Dorsolateral prefrontal cortex (tissue), 122 donors: ENCODE measurements at places on chromosomes 11 and 22.
A peak's percentile ranks its signal among the peaks of the same experiment; 100 is the strongest.

GRCh38 chr11:8768625-8769333 is 86.2 kb downstream of the RPL27A start:
- DNase-seq = no peak

DNA sequence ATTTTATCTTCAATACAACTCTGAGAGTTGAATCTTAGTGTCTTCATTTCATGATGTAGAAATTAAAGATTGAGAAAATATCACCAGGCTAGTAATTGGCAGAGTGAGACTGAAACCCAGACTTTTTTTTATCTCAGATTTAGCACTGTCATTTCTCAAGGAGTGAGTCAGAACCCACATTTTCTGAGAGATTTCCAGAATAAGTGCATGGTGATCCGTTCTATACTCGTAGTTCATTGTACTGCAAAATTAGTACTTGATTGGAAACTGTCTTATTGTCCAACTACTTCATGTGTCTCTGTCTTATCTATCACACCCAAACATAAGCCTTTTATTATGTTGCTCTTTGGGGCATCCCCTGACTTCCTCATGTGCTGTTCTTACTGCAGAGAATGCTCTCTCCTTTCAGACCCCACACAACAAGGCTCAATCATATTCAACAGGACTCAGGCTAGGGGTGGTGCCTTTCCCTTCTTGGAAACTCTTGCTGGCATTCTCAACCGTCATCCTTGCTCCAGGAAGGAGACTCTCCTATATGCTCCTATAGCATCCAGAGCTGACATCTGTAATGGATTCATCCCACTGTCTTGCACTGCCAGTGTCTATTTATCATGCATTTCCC is 76.7 kb upstream of the BLID start:
- DNase-seq = no peak

- DNase-seq = no peak
Measured at GRCh38 chr11:114265122-114265878, 30.9 kb upstream of the NNMT start.

DNA sequence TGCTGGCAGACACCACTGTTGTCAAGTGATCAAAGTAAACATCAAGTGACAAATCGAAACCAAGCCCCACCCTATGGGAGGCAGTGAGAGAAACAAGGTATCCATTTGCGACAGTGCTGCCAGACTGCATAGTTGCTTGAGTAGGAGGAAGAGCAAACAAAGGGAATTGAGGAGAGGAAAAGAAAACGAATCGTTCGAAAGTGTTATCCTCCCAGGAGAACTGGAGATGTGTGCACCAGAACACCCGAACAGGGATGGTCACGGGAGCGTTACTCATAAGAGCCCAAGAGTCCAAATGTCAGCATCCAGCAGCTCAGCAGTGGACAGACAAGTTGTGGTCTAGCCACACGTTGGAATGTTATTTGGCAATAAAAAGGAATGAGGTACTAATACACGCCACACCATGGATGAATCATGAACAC is 58.4 kb upstream of the NUP50 start:
- DNase-seq = no peak

- DNase-seq = peak; percentile 12
Measured at GRCh38 chr22:22944268-22944985, 56.8 kb downstream of the IGLL5 start.

- DNase-seq = no peak
Measured at GRCh38 chr11:121714351-121714750, 261.6 kb upstream of the SORL1-AS1 start.

DNA sequence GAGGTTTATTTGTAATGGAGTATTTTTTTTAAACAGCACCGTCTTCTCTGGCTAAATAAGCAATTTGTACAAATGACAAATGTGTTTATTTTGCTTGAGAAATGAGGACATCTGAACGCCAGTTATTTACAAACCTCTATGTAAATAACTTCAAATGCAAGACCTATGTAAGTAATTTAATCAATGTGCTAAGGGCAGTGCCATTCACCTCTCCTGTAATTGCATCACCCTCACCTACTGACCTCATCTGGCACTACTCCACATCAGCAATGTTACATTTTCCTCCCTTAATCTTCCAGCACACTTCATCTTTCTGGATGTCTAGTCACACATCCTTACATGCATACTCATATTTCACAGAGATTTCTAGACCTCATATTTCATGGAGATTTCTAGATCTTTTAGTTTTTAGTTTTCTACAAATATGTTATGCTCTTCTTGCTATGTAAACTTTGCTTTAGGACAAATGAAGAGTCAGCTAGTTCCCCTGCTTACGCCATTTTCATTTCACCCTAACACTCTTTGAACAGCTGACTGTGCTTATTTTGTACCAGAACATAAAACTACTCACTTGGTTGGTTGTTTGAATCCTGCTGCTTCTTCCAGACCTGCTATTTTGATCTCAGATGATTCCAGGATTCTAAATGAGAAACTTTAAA is 238.6 kb downstream of the GRM5 start:
- no peak for DNase-seq

DNA sequence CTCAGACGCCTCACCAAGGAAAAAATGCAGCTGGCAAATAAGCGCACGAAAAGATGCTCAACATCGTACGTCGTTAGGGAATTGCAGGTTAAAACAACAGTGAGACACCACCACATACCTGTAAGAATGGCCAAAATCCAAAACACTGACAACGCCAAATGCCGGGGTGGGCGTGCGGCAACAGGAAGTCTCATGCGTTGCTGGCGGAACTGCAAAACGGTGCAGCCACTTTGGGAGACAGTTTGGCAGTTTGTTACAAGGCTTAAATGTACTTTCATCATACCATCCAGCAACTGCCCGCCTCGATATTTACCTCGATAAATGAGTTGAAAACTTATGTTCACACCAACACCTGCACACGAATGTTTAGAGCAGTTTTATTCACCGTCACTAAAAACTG is 7.5 kb upstream of the CTSD start:
- no peak for DNase-seq
